CD4-positive, alpha-beta T cell treated with Interleukin-12 subunit alpha and Interleukin-12 subunit beta, for 1 hour (primary cell): ENCODE measurements at places on chromosomes 12 and 14.

GRCh38 chr12:26264215-26264838, 69.0 kb downstream of the SSPN start:
- no peak for DNase-seq

DNA sequence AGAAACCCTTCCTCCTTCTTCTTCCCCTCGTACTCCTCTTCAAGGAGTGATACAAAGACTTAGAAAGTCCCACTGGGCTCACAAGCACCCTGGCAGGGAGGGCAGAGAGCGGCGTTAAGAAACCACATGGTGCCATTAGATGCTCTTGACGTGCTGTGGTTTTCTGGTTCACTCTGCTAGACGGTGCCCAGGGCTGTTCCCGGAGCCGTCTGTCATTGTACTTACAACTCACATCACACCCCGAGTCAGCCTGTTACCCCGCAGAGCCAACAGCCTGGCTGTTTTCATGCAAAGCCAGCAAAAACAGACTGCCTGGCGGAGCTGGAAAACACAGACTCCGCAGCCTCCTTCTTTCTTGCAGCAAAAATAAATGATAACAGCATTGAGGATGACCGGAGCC, 232.6 kb upstream of the TBX3 start:
- DNase-seq = no peak

- DNase-seq = peak; percentile 20
Observed at GRCh38 chr12:130775953-130776856, 60.1 kb upstream of the RIMBP2 start.

- no peak for DNase-seq
Observed at GRCh38 chr12:115210533-115211252, 526.7 kb upstream of the TBX3 start.

- no peak for DNase-seq
Observed at GRCh38 chr12:104258476-104259067, 43.0 kb downstream of the TXNRD1 start.

- peak; percentile 35 for DNase-seq
Observed at GRCh38 chr12:11731455-11731854, 82.0 kb downstream of the ETV6 start.

DNA sequence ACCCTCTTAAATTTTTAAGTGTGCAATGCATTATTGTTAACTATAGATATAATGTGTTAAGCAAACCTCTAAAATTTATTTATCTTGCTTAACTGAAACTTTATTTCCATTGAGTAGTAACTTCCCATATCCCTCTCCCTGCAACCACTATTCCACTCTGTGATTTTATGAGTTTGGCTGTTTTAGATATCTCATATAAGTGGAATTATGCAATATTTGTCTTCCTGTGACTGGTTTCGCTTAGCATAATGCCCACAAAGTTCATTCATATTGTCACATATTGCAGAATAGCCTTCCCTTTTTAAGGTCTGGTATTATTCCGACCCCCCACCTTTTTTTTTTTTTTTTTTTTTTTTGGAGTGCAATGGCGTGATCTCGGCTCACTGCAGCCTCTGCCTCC, 247.6 kb downstream of the EMP1 start:
- DNase-seq = no peak

DNA sequence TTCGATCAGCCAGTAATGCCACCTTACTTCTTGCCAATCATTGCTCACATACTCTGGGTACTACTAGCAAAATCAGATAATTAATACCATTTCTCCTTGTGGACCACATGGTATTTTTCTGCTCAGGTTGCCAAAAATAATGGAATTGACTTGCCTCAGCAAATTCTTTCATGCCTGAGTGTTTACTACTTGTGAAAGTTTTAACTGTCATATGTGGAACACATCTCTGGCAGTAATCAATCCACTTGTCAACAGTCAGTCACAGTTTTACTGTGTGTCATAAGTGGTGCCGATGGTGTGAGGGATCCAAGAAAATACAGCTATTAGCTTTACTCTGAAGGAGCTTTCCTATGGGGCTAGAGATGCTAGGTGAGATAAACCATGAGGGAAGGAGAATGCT, 55.3 kb upstream of the ATF1 start:
- DNase-seq = no peak

DNA sequence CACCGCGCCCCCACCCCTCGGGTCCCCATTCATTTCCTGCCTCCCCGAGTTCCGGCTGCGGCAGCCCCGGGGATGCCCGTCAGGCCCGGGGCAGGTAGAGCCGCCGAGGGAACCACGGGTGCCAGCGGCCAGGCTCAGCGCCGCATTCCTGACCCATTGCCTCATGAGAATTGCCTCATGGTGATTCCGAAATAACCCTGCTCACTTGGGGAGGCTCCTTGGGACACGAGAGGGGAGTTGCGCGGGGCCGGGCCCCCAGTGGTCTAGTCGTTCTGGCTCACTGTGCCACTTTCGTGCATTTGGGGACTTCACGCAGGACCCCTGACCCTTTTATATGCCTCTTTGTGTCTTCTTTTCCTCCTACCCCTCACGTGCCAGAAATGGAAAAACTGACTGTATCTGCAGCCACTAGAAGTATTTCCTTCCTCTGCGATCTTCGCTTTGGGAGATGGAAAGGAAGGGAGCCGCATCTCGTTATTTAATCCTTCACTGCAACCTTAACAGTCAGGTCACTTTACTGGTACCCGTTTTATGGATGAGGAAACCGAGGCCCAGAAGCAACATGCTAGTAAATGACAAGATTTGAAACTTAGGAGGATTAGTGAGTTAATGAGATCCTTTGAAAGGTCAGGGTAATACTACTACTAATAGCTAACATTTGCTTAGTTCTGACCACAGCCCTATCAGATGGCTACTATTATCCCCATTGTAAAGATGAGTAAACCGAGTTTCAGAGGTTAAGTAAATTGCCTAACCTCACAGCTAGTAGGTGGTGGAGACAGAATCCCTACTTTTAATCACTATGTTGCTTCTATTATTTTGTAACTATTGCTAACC, 768 bp downstream of the PTPN11 start:
- DNase-seq = no peak

GRCh38 chr12:128861226-128862016, 8.1 kb downstream of the GLT1D1 start:
- DNase-seq = no peak

- DNase-seq = no peak
Observed at GRCh38 chr14:99891900-99892299, 98.7 kb downstream of the EML1 start.

- DNase-seq = no peak
Observed at GRCh38 chr12:51740536-51740935, 108.0 kb downstream of the FIGNL2 start.

GRCh38 chr12:113482334-113482733, 10.7 kb upstream of the LHX5 start:
- DNase-seq = no peak

DNA sequence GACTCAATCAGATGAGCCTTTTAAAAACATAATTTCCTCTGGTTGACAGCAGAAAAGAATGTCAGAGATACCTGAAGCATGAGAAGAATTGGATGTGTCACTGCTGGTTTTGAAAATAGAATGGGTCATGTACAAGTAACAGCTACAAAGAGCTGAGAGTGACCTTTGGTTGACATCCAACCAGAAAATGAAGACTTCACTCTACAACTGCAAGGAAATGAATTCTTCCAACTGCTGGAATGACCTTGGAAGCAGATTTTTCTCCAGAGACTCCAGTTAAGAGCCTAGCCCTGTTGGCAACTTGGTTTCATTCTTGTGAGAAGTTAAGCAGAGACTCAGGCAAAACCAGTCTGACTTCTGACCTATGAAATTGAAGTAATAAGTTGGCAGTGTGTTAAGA, 505.9 kb downstream of the SLC16A7 start:
- no peak for DNase-seq

DNA sequence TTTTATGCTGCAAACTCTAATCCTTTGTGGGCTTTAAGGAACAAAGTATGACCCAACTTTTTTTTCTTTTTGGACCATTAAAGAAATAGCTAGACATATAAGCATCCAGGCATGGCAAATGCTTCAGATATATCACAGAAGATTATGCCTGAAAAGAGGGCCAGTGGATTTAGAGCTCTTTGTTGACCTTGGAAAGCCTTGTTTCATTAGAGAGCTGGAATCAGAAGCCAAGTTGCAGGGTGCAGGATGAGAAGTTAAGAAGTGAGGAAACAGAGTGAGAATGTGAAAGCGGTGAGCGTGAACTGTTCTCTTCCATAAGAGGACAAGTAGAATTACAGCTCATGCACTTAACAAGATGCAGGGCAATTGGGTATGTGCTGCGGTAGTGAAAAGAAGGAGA, 373.7 kb downstream of the SYT1 start:
- DNase-seq = no peak

DNA sequence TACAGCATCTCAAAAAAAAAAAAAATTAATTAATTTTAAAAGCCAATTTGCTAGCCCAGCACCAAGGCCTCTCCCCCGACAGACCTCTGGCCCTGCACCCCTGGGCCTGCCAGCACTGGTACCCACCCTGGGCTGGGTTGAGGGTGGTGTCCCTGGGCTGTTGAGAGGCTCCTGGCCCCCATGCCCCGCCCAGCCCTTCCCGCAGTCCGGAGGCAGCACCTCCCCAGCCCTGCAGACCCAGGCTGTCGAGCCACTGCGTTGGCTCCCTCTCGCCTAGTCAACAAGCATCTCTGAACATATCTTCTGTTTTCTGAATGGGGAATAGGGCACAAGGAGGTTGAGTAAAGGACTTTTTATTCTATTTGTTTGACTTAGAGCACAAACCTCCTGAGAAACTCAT, 87.1 kb downstream of the FBXL14 start:
- no peak for DNase-seq

DNA sequence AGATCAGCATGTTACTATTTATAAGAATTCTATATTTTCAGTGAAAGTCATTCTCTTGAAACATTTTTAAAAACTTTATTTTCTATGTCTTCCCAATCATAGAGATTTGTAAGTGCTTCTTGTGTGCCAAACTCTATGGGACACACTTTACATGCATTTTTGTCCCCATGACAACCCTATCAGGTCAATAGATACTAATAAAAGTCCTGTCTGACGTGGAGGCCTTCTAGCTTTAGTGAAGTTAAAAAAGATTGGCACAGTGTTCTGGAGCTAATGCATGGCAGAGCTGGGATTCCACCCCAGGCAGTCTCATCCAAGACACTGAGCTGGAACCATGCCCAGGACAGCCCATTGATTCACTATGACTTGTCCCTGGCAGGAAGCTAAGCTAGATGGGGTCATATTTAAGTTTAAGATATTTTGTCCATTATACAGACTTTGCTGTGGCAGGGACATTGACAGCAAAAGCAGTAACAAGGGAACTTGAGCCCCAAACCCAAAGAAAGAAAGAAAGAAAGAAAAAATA, 28.1 kb downstream of the TTC6 start:
- no peak for DNase-seq

- DNase-seq = no peak
Observed at GRCh38 chr14:38901791-38902190, 201.2 kb downstream of the SEC23A start.

DNA sequence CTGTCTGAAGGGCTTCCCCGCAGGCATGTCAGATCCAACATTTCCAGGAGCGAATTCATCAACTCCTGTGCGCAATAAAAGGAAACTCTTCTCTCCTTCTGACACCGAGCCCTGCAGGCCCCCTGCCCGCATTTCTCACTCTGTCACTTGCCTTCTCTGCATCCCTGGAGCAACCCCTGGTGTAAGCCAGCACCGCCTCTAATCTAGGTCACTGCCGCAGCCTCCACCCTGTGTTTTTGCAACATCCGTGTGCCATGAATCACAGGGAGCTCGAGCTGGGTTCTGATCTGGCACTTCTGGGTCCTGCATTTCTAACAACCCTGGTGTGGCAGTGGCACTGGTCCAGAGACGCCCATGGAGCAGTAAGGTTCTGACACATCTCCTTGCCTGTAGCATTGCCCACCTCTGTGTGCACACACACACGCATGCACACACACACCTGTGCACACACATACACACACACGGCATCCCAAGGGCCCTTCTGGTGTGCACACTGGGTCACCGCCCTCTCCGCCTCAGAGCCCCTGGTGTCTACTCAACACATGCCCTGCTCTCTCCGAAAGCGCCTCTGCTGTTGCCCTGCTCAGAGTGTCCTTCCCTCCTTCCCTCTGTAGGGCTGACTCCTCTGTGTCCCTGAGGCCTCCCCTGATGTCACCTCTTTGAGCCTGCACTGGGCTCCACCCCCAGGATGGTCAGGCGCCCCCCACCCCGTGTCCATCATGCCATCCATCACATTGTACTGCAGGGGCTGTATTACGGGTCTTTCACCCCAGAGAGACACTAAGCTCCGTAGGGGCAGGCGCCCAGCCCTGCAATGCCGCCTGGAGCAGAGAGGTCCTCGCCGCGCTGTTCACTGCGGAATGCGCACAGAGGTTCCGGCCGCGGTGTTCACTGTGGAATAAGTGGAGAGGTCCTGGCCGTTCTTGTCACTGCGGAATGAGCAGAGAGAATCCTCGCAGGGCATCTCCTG, 111.4 kb upstream of the SFSWAP start:
- no peak for DNase-seq

DNA sequence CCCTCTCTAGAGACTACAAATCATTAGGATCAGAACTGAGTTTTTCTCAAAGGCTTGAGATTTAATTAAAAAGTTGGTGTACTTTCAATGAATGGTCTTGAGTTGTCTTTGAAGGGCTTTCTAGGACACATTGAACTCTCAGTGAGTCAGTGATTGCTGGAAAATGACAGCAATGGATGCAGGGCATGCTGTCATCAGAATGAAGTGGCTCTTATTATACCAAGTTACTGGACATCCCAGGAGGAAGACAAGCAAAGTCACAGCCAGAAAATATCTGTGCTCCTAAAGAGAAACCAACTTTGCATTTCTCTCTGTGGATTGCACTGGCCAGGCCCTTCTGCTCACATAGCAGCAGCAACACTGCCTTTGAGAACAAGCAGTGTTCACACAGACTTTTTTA, 112.6 kb downstream of the PRIMA1 start:
- DNase-seq = no peak

DNA sequence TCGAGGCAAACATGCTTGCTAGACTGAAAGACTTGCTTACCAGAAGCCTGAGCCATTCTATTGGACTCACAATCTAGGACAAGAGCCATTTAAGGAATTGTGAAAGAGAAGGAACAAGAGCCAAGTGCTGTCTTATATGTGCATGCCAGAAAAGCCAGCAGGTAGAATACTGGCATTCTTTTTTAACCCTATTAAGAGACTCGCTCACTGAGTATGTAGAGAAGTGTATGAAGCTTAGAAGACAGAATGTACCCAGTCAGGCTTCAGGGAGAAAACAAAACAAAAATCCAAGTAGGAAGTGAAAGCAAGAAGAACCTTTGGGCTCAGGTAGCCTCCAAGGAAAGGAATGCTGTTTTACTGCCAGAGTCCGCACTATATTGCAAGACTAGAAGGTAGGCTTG, 65.9 kb downstream of the DCAF5 start:
- DNase-seq = no peak

GRCh38 chr14:88005978-88006851, 1.3 kb downstream of the GPR65 start:
- peak; percentile 84 for DNase-seq
